ENCODE measurements at places on chromosomes 2 and 18.

GRCh38 chr2:218387369-218388194, 5.5 kb downstream of the SLC11A1 start:
- peak; percentile 55 for DNase-seq

DNA sequence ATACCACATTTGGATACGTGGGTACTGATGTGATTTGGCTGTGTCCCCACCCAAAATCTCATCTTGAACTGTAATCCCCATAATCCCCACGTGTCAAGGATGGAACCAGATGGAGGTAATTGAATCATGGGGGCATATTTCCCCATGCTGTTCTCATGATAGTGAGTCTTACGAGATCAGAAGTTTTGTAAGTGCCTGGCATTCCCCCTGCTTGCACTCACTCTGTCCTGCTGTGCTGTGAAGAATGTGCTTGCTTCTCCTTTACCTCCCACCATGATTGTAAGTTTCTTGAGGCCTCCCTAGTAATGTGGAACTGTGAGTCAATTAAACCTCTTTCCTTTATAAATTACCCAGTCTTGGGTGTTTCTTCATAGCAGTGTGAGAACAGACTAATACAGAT, 70.3 kb downstream of the CHST9 start:
- no peak for DNase-seq

DNA sequence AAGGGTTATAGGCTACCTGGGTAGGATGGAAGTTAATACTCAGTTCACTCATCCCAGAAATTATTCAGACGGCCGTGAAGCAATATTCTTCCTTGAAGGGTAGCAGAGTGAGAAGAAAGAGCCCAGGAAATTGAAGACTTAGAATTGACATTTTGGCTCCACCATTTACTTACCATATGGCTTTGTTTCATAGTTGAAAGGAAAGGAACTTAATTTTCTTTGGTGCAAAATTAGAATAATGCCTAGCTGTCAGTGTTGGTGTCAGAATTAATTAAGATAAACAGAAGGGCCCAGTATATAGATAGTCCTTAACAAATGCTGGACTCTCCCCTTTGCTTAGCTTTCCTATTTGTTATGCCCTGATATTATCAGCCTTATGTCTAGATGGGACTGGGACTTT, 263.2 kb downstream of the KCNJ3 start:
- no peak for DNase-seq

GRCh38 chr2:240369801-240370585, 65.5 kb upstream of the GPC1 start:
- DNase-seq: no peak

GRCh38 chr18:4250141-4250540, 205.0 kb downstream of the DLGAP1 start:
- DNase-seq: no peak

DNA sequence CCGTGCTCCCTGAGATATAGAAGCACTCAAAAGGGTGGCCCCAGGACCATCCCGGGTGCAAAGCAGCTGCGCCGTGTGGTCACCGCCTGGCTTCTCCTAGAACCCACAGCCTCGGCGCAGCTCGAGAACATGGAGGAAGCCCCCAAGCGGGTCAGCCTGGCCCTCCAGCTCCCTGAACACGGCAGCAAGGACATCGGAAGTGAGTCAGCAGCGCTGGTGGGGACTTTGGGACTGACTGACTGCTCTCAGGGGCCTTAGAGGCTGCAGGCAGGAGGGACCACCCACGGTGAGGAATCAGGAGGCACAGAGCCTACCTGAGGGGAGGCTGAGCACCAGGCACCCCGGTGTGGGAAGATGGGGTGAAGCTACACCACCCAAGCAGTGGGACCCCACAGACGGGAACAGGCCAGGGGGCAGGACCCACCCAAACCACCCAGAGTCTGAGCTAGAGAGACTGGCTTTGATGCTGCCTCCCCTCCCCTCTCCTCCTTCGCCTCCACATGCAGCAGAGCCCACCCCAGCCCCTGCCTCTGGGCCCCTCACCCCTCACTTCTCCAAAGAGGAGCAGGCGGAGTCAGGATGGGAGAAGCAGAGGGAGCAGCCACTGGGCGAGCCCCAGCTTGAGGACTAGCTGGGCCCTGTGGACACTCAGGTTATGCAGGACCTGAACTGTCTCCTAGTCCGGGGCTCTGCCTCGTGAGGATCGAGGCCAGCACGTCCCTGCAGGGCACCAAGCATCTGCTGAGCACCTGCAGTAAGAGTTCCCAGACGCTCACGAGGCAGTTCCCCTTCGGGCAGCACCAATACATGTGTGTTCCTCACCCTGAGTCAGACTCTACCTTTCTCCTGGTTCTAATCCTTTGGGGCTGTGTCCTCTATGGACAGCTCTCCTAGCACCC, 28.7 kb downstream of the MTERF4 start:
- DNase-seq: no peak

DNA sequence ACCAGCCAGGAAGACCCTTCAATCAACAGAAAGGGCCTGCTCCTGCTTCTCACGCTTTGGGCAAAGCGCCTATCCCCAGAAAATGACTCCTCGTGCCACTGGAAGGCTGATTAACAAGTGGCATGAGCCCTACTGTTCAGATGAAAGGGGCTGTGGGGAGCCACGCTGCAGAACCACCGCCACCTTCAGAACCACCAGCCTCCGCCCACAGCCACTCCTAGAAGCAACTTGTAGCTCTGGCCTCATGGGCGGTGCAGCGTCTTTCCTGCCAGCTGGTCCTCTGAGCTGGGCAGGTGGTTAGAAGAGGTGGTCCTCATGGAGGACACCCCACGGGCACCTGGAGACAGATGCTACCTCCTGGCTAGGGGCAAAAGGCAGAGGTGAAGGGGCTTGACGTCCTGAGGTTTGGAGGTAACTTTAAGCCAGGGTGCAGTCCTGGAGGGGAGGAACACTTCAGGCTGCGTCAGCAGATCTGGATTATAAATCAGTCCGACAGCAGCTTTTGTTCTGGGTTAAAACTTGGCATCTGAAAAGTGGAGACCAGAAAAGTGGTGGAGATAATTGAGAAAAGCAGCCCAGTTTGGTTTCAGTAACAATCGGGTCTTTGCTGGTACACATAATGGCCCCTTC, 861 bp upstream of the SEMA4C start:
- DNase-seq: no peak

GRCh38 chr2:19198381-19198780, 160.0 kb downstream of the OSR1 start:
- no peak for DNase-seq

- peak; percentile 37 for DNase-seq
Observed at GRCh38 chr18:63890950-63891304, 3.4 kb downstream of the SERPINB2 start.

- DNase-seq: no peak
Observed at GRCh38 chr2:128642821-128643220, 324.2 kb upstream of the HS6ST1 start.

DNA sequence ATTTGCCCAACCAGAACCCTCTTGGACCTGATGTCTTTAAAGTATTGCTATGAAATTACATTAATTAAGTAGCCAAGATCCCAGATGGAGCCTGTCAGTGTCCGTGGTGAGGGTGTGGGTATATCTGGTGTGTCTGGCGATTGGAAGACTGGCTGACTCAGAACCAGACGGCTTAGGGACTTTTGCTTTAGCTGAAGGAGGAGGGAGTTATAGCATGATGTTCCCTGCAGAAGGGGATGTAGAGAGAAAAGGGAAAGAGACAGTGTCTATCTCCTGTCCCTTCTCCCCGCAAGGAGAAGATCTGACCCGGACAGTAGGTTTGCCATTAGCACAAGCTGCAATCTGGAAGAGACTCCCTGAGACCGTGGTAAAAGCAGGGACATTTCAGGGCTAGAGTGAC, 60.6 kb downstream of the POU3F3 start:
- DNase-seq: no peak

DNA sequence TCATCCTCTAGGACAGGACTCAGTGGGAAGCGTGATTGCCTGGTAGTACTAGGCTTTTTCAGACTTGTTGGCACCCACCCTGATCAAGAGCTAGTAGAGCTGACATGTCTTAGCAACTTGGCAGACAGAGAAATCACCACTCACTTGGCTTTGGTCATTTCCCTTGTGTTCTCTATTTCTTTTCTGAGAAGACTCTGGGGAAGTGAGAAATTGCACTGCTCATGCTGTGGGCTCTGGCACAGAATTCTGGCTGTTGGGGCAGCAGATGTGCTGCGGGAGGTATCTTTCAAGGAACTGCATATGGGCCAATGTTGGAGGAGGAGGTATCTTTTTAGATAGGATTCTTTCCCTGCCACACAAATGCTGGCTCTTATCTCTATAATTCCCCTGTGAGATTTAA, 529.1 kb upstream of the MEX3C start:
- peak; percentile 6 for DNase-seq

GRCh38 chr2:41922177-41922576, 125.6 kb upstream of the PKDCC start:
- no peak for DNase-seq

GRCh38 chr2:56130463-56131070, 53.2 kb upstream of the CCDC85A start:
- no peak for DNase-seq

GRCh38 chr2:198499539-198499938, 695.1 kb downstream of the PLCL1 start:
- no peak for DNase-seq

GRCh38 chr18:79818036-79818435, 20.3 kb downstream of the KCNG2 start:
- no peak for DNase-seq

DNA sequence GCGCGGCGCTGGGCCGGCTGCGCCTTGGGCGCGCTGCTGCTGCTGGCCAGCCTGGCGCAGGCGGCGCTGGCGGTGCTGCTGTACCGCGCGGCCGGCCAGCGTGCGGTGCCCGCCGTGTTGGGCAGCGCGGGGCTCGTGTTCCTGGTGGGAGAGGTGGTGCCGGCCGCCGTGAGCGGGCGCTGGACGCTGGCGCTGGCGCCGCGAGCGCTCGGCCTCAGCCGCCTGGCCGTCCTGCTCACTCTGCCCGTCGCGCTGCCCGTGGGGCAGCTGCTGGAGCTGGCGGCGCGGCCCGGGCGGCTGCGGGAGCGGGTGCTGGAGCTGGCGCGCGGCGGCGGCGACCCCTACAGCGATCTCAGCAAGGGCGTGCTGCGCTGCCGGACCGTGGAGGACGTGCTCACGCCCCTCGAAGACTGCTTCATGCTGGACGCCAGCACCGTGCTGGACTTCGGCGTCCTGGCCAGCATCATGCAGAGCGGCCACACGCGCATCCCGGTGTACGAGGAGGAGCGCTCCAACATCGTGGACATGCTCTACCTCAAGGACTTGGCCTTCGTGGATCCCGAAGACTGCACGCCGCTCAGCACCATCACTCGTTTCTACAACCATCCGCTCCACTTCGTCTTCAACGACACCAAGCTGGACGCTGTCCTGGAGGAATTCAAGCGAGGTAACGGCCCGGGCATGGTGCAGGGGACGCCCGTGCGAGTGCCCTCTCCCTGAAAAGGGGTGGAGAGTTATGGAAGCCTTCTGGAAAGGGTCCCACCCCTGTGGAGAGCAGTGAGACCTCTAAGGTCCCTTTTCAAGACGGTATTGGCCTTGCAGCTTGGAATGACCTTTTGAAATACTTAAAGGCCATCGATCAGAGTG, 1.0 kb downstream of the CNNM3 start:
- no peak for DNase-seq

- no peak for DNase-seq
Observed at GRCh38 chr2:44942304-44943030, 965 bp downstream of the SIX3 start.

- DNase-seq: no peak
Observed at GRCh38 chr18:55265984-55266383, 306.7 kb upstream of the CCDC68 start.

DNA sequence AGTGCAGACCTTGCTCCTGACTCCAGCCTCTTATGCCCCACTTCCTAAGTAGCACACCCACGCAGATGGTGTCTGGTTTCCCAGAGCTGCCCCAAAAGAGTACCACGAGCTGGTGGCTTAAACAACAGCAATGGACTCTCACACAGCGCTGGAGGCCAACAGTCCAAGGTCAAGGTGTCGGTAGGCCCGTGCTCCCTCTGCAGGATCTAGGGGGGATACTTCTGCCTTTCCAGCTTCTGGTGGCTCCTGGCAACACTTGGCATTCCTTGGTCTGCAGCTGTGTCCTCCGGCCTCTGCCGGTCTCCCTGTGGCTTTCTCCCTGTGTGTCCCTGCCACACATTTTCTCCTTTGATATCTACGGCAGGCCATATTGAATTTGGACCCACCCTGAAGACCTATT, 99.0 kb downstream of the TSHZ1 start:
- no peak for DNase-seq

DNA sequence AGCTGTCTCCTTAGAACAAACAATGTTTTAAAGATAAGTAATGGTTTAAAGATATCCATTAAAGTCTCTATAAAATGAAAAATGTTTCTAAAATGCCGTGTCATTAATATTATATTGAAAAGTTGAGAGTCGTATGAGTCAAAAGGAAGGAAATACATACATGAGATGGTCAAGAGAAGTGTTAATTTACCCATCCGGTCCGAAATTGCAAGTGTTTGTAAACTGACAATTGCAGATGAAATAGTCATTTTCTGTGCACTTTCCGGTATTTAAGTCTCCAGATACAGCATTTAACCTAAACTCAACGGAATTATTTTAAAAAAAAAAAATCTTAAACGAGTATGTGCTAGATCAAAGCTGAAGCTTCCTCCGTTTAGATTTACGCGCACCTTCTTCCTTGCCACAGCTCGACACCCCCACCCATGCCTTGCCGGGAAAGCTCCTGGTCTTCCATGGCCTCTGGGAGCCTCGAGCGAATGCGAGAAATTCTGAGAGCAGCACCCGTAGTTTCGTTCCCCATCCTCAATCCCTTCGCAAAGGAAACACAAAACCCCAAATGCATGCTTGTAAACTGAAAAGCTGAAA, 1.8 kb downstream of the DSC3 start:
- DNase-seq: no peak

DNA sequence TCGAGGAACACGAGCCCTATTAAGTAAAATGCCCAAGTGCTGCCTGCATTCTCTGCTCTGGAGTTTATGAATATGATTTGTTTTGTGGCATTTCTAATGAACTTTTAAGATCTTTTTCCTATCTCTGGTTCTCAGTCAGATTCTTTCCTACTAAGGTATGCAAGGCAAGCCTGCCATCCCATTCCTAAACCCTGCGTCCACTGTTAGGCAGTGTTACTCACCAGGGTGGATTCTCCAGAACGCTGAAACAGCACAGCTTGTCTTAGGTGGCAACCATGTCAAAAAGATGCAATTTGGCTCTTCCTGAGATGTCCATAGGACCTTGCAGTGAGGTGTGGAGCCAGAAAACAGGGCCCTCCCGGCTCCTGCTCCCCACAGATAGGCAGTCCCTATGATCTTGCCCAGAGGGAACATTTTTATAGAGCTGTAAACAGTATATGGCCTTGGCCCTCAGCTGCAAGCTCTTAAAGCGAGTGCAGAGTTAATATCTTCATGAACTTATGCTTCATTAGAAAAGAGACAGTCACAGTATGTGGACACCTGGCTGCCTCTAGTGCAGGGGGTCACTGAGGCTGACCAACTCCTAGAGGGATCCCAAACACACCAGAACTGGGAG, 84.4 kb downstream of the TPGS2 start:
- DNase-seq: no peak

DNA sequence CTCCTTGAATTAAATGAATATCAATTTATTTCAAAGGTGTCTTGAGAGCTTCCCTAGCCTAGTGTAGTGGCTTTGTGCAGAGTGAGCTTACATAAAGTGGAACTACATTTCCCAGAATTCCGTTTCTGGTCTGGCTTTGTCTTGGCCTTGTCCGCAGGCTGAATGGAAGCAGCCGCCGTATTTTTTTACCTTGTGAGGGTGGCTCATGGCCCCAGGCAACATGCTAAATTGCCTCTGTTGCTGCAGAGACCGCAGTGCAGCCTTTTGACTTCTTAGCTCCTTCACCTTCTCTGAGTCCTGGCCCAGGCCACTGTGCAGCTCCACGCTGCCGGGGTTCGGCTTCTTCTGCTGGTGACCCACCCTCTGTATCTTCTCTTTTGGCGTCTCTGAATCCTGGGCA, 114.8 kb upstream of the SLC38A11 start:
- no peak for DNase-seq

GRCh38 chr2:235868224-235868623, 300.0 kb downstream of the GBX2 start:
- DNase-seq: no peak

Data from NCI-H1436 treated with DMSO at 0.1 percent for 48 hours (cell line).